CMK (cell line): ENCODE measurements at places on chromosomes 1 and 21.

DNA sequence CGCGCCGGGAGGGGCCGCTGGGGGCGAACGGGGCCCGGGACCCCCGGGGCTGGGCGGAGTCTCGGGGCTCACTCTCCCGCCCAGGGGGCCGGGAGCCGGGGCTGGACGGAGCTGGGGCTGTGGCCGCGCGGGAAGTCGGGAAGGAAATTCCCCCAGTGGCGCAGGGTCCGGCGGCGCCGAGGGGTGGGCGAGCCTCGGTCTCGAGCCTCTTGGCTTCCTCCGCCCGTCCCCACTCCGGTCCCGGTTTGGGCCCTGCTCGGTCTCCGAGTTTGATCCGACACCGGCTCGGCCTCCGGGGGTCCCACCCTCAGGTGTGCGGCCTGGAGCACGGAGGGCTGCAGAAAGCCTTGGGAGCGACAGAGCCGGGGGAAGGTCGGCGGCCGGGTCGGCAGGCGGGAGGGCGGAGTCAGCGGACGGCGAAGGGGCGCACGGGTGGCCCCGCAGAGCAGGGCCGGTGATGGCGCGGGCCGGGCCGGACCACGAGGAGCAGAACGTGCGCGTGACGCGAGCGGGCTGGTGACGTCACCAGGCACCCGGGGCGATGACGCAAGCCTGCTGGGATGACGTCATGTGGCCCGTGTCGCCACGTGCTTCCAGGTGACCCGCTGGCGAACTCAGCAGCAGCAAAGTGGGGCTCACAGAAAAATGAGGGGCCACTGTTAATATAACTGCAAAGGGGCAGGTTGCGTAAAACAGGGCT lies 610 bp upstream of the HES4 start:
- DNase-seq: no peak

GRCh38 chr1:153697191-153698019 lies 18.9 kb downstream of the NPR1 start:
- peak; percentile 64 for DNase-seq

DNA sequence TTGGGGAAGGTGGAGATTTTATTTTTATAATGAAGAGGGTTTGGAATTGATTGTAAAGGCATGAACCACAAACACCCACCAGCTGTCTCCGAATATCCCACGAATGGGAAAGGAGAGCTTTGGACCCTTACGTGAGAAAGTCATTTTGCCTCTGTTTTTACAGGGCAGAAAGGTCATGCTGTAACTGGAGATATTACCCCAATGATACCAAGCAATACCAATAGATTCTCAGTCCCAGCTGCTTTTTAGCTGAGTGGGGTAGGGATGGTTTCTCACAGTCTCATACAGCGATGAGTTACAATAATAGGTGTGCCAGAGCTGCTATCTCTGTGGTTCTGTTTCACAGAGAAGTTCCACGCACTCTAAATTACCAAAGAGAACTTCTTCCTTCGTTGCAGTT lies 8.8 kb upstream of the F3 start:
- DNase-seq: no peak

GRCh38 chr1:100438789-100439188 lies 86.5 kb downstream of the CDC14A start:
- no peak for DNase-seq

DNA sequence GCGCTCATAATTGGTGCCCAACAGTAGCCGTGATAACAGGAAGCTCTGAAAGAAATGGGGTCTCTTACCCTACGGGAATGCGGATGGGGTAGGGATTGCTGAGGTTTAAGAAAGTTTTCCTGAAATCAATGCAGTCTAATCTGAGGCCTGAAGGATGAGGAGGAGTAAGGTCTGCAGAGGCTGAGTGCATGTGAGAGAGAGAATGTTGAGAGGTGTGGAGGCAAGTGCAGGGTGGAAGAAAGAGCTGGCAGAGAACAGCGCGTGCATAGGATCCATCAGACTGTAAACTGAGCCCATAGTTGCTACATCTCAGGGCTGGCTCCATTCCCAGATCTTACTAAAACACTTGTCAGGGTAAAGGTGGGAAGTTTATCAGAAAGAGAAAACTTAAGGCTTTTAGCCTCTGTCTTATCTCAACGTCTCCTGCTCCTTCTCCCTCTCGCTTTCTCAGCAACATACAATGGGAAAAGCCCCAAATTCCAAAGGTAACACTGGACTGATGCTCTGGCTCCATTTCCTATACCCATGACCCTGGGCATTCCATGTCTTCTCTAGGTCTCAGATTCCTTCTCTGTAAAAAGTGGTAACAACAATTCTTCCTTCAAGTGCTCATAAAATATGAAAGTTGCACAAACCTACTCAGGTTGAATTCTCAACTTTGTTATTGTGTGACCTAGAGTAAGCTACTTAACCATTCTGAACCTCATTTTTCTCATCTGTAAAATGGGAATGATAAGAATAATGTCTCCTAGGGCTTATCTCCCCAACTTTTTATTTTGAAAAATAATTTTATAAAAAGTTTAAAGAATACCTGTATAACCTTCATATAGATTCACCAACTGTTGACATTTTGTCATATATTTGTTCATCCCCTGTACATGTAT lies 75.2 kb downstream of the SH3GLB1 start:
- no peak for DNase-seq

DNA sequence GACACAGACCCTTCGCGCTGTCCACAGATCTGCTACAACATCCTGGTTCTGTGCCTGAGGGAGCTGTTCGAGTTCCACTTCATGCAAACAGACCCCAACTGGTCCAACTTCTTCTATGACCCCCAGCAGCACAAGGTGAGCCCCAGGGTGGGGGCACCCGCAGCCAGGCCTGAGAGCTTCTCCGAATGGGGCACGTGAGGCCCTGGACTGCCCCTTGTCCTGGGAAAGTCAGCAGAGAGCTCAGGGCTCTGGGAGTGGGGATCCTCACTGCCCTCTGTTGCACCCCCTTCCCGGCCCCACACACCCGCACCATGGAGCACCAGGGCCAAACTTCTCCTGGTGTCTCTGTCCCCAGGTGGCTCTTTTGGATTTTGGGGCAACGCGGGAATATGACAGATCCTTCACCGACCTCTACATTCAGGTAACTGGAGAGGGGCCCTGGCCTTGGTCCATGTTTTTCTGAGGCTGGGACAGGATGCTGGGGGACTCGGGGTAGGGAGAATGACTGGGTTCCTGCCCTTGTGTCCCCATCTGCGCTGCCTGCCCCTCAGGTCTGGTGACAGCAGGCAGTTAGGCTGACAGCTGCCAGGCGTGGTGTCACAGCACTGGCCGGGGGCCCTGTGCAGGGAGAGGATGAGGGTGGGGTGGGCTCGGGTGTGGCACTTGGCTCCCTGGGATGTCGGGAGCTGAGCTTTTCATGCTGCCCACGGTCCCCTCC lies 44.6 kb downstream of the COQ8A start:
- DNase-seq: no peak

GRCh38 chr1:226461087-226461486 lies 53.2 kb upstream of the PARP1 start:
- DNase-seq: no peak

GRCh38 chr21:14762734-14763694 lies 216.9 kb upstream of the SAMSN1 start:
- DNase-seq: peak; percentile 94

DNA sequence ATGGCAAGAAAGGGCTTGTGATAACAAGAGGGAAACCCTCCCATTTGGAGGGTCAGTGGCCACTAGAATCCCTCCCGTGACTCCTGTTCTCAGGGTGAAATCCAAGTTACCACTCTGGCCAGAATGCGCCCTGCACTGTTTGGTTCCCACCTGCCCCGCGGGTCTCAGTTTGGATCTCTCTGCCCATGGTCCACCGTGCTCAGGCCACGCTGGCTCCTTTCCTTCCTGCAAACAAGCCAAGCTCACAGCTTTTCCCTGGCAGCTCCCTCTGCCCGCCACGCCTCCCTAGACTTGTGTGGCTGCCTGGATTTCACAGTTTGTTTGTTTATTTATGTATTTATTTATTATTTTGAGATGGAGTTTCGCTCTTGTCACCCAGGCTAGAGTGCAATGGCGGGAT lies 179.5 kb upstream of the VAMP3 start:
- no peak for DNase-seq

DNA sequence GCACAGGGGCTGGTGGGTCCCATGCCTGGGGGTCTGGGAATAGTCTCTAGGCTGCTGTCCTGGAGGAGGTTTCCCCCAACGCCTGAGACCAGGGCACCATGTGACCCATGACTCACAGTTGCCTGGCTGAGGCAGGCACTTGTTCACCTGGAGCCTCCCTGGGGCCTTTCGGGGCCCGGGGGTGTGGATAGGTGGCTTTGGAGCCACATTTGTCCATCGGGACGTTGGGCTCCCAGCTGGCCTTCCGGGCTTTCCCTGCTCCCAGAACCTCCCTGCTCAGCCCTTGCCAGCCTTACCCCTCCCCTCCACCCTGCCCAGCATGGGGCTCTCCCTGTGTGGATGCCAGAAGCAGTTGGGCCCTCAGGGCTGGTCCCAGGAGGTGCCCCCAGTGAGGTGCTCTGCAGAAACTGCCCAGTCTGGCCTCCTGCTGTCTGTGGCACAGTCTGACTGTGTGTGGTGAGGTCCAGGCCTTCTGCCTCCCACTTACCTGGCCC lies 14.2 kb downstream of the COL6A1 start:
- DNase-seq: no peak

GRCh38 chr1:201809876-201810275 lies 19.1 kb upstream of the IPO9 start:
- no peak for DNase-seq

GRCh38 chr1:221122501-221122900 lies 243.3 kb downstream of the HLX start:
- no peak for DNase-seq

- no peak for DNase-seq
Measured at GRCh38 chr1:38028671-38029070, 16.1 kb downstream of the UTP11 start.

GRCh38 chr1:158078569-158079080 lies 85.2 kb downstream of the KIRREL1 start:
- DNase-seq: no peak

DNA sequence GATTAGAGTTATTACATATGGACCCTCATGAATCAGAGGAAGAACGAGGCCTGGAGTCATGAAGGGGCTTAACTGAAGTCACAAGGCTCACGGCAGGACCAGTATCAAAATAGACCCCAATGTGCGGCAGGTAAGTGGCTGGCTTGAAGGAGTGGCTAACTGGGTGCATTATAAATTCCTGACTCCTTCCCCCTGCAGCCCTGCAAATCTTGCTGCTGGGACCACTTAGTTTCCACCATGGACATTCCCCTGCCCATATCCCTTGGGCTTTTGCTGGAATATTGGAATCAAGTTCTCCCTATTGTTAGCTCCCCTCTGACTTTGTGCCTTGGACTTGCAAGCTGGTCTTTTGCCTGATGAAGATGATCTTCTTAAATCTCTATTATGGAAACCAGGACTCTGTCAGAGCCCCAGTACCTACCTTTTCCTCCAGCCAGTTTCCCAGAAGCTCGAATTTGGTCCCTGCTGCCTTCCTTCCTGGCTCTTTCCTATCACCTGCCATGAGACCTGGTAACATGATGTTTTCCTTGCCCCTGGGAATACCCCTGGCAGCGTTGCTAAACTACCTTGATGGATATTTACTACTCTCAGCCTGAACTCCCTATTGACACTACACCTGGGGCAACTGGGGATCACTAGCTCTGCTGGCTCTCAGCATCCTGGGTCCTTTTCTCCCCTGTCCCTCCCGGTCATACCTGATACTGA lies 156.0 kb upstream of the JUN start:
- DNase-seq: no peak

GRCh38 chr1:106986603-106987002 lies 69.9 kb upstream of the PRMT6 start:
- DNase-seq: no peak

DNA sequence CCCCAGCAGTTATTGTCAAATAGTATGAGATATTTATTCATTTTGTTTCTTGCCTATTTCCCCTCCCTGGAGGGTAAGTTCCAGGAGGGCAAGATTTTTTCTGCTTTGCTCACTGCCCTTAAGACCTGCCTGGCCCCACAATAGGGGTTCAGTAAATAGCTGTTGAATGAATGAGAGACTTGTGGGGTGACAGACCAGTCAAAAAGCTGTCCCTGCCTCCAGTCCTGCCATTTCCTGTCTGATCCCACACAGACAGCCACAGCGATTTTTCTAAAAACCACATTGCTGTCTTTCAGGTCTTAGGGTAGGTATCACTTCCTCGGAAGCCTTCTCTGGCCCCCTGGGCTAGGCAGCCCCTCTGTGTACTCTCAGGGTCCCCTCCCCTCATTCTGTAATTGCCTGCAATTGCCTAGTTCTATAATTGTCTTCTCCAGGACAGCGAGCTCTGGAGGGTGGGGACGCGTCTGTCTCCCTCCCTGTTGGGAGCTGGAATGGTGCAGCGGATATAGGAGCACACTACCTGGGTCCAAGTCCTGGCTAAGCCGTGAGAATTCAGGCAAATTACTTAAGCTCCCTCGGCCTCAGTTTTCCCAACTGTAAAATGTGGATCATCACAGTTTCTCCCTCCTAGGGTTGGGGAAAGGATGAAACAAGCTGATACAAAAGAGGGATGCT lies 1.8 kb upstream of the EXTL1 start:
- DNase-seq: no peak

GRCh38 chr21:27250366-27250765 lies 283.5 kb upstream of the ADAMTS5 start:
- DNase-seq: no peak
